ENCODE measurements at places on chromosomes 2 and 18.

DNA sequence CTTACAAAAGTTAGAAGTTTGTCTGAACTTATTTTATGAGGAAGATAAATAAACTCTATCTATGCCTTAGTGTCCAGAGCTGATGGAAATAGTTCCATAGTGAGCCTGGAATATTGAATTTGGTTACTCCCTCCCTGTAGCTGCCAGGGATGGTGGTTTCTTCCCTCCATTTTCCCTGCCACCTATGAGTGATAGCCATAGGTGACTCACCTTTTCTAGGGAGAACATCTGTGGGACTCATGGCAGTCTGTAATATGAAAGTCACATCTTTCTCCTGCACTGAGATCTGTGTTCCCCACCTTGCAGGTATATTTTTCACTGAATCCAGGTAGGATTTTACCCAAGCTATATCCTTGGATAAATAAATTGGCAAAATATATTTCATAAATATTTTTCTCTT lies 148.8 kb downstream of the TPGS2 start:
- DNase-seq = no peak

- DNase-seq = no peak
Measured at GRCh38 chr2:715038-715437, 37.8 kb upstream of the TMEM18 start.

GRCh38 chr18:75376004-75376403 lies 51.5 kb downstream of the SMIM21 start:
- DNase-seq = no peak

GRCh38 chr2:24894750-24895149 lies 25.3 kb downstream of the ADCY3 start:
- DNase-seq = no peak

DNA sequence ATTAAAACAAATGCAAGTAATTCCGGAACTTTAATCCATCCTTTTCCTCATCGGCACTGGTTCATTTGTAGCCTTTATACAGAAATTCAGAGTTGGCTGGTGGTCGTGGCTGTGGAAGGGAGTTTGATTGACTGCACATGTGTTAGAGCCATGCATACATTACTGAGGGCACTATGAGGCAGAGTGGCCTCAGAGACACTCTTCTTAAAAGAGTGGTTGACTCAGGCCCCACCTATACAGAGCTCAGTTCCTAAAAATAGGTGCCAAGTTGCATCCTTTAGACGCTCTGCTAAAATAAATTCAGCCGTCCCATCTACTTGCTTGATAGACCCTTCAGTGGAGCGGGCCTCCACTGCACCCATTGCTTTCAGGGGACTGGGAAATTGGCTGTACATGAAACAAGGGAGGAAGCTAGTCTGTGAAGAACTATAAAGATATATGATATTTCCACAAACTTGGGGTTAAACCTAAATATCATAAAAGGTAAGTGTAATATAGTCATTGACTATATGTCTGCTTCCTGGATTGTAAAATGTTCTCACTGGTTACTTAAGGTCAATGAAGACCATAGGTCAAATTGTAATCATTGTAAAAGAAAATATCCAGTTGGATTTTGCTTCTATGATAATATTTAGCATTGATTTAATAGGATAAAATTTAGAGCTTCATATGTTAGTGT lies 298.9 kb downstream of the XIRP2 start:
- DNase-seq = no peak

GRCh38 chr2:189406586-189407233 lies 34.6 kb upstream of the WDR75 start:
- DNase-seq = no peak

DNA sequence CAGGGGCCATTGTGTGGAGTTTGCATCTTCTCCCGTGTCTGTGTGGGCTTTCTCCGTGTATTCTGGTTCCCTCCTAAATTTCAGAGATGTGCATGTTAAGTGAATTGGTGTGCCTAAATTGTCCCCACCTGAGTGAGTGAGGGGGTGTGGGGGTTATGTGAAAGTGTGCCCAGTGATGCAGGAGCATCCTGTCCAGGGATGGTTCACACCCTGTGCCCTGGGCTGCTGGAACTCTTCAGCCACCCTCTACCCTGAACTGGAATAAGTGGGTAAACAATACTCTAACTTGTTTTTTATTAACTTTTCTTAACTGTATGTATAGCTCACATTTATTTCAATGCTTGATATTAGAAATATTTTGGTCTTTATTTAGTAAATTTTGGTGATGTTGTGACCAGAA lies 56.0 kb downstream of the UBE2E3 start:
- DNase-seq = no peak

GRCh38 chr2:204538182-204539018 lies 6.9 kb upstream of the PARD3B start:
- no peak for DNase-seq

GRCh38 chr2:37686792-37687526 lies 15.5 kb upstream of the CDC42EP3 start:
- no peak for DNase-seq

DNA sequence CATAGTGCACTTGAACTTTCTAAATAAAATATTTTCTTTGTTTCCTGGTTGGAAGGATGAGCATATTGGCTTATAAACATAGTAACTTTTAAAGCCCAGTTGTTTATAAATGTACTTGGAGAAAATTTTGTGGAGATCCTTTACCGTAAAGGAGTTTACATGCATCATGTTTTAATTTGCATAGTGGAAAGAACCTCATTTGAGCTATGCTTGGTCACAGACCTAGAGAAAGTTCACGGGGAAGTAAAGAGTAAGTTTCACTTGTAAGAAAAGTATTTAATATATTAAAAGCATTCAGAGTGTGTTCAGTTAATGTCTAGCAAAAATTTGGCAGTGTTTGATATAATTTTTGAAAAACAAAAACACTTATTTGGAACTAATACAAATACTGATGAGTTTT lies 45.3 kb downstream of the PIKFYVE start:
- no peak for DNase-seq

GRCh38 chr2:137096693-137097092 lies 331.3 kb downstream of the THSD7B start:
- no peak for DNase-seq

- DNase-seq = no peak
Measured at GRCh38 chr2:164898475-164898874, 56.9 kb downstream of the SLC38A11 start.

DNA sequence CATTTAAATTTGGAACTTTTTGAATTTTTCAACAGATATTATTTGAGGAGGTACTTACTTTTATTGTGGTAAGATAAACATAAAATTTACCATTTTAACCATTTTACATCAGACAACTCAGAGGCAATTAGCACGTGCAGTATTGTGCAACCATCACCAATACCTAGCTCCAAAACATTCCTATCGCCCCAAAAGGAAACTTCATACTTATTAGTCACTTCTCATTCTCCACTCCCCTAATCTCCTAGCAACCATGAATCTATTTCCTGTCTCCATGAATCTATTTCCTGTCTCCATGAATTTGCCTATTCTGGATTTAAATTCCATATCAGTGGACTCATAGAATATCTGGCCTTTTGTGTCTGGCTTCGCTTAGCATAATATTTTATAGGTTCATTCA lies 69.9 kb upstream of the FAM136A start:
- no peak for DNase-seq

All from activated CD4-positive, CD25-positive, alpha-beta regulatory T cell treated with anti-CD3 and anti-CD28 coated beads, Interleukin-2, amount 50 U/mL, for 16 hours (primary cell).